Daoy (cell line): ENCODE measurements at places on chromosomes 13 and 19.
A peak's percentile ranks its signal among the peaks of the same experiment; 100 is the strongest.

DNA sequence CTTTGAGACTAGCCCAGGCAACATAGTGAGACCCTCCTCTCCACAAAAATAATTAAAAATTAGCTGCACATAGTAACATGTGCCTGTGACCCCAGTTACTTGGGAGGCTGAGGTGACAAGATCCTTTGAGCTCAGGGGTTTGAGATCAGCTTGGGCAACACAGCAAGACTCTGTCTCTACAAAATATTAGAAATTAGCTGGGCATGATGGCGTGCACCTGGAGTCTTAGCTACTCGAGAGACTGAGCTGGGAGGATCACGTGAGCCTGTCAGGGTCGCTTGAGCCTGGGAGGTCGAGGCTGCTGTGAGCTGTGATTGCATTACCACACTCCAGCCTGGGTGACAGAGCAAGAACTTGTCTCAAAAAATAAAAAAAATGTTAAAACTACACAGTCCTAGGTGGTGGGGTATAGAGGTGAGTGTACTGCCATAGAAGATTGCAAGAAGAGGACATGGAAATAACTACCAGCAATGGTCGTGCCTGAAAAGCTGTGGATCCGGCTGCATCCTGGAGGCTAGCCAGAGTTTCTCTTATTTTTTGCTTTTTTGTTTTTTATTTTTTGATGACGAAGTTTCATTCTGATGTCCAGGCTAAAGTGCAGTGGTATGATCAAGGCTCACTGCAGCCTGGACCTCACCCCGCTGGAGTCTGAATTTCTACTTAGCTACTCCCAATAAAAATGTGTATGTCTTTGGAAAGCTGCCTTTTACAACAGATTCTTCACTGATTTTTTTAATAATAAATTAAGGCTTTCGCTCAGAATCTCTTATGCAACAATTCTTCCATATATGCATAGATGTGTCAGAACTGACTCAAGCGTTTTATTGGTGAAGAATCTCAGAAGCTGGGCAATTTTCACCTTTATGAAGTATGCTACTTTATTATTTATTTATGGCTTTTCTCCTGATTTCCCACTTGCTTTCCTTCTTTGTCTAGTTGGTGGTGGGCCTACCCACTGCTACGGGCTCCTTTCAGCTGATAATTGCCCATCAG, 393.8 kb downstream of the TSHZ3 start:
- no peak for DNase-seq

GRCh38 chr19:4654437-4655361, 15.4 kb downstream of the TNFAIP8L1 start:
- DNase-seq: no peak

- no peak for DNase-seq
These were observed 275.8 kb upstream of the SOX1 start for GRCh38 chr13:111791131-111791530.

DNA sequence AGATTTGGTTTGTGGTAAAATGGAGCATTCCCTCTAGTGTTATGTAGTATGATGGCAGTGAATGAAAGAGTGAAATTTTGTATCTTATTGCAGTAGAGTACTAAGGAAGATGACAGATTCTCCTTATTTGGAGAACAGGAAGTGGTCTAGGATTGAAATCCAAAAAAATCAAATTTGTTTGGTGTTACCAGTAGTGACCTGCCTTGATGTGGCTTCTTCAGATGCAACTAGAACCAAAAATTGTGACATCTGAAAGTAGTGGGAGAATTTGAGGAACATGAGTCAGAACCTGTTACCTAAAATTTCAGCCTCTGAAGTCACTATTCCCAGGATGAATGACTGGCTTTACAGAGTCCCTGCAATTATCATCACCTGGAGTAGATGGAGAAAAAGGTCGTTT, 165.9 kb downstream of the KLF5 start:
- no peak for DNase-seq

DNA sequence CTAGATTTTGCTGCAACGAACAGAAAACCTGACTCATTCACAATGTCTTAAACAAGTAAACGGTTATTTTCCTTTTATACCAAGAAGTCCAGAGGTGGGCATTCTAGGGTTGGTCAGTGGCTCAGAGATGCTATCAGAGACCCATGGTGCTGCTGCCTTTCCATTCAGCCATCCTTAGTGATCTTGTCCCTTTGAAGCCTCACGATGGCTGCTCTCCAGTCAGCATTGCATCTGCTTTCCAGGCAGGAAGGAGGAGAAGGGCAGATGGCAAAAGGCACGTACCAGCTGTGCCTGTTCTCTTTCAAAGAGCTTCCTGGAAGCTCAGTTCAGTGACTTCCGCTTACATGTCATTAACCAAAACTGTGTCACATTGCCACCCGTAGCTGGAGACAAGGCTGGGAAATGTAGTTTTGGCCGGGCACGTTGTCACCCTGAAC, 30.1 kb downstream of the WDFY2 start:
- no peak for DNase-seq

GRCh38 chr13:77928909-77929308, 10.3 kb upstream of the EDNRB start:
- DNase-seq: no peak

DNA sequence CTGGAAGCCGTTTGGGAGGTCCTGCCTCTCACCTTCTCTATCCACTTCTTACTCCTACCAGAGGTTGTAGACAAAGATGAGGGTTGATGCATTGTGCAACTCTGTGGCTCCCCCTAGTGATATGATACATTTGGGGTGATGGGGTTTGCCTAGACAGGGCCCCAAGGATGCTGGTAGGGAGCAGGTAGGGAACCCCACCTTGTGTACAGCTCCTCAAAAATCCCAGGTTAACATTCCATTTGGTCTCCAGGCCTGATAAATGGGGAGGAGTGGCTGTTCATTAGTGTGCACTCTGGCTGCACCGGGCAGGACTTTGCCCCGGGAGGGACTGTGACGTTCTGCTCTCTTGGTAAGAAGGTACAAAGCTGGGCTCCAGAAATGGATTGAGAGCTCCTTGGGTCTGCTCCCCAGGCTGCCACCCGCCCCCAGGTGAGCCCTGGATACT, 19.2 kb downstream of the SIGLEC8 start:
- no peak for DNase-seq

GRCh38 chr19:50959731-50960500, 7.1 kb upstream of the KLK5 start:
- peak; percentile 61 for DNase-seq

DNA sequence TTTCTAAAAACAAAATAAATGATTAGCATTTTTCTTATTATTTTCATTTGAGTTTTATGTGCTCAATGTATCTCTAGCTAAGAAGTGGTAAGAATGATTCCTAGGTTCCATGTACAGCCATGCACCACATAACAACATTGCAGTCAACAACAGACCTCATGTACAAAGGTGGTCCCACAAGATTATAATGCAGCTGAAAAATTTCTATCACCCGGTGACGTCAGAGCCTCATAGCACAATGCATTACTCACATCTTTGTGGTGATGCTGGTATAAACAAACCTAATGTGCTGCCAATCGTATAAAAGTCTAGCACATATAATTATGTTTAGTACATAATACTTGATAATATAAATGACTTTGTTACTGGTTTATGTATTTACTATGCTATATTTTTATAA, 120.5 kb downstream of the SLC7A1 start:
- peak; percentile 46 for DNase-seq

DNA sequence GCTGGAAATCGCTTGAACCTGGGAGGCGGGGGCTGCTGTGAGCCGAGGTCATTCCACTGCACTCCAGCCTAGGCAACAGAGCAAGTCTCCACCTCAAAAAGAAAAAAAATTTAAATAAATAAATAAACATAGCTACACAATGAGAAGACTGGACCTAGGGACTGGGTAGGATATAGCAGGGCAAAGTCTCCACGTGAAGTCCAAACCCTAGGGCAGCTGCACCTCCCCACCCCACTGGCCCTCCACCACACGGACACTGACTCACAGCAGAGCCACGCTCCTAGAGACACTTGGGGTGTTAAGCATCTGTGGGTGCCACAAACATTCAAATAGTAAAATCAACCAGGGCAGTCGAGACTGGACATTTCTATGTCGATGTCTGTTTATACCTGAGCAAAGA, 7.1 kb downstream of the LATS2 start:
- no peak for DNase-seq

DNA sequence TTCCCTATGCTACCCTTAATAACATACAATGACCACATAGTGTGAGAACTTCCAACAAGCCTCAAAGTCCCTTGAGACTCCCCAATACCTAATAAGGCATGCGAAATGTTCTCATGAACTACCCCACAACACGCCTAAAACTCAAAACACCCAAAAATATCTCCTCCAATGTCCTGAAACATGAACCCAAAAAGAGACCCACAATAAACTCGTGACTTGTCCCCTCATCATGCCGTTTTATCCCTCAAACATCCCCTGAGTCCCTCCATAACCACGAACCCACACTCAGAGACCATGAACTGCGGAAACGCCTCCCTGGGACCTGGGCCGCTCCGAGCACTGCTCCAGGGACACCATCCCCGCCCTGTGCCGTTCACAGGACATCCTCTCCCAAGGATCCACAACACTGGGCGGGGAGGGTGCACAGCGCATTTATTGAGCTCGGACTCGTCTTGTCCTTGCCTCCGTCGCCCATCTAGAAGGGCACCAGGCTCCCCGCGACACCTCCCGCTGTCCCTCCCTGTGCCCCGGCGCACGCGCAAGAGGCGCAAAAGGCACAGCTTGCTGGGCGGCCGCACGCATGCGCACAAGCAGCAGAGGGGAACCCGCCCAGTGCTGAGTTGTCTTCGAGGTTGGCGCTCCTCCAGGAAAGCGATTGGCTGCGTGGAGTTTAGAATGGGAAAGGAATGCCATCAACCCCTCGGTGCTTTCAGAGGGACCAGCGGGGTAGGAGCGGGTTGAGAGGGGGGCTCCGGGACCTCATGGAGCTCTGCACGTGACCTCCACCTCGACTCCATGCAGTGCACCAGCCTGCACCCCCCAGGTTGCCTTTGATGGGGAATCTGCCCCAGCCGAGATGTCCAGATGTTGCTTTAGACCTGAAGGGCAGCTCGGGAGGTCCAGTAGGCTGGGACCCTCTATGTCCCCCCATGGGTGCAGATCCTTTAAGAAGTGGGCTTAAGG, 8.8 kb downstream of the FXYD3 start:
- DNase-seq: peak; percentile 96

DNA sequence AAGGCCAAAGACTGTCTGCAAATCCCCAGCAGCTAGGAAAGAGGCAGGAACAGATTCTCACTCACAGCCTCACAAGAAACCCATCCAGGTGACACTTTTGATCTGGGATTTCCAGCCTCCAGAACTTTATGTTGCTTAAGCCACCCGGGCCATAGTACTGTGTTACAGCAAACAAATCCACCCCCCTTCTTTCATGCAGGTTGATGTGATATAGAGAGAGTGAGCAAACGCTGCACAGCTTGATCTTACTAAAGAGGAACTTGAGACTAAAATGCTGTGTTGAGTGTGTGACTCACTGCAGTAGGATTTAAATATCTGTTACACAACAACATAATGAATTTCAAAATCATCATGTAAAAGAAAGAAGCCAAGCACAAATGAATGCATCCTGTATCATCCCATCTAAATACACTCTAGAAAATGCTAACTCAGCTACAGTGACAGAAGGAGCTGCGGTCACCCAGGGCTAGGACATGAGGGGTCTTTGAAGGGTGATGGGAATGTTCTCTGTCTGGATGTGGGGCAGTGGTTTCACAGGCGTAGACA, 32.2 kb downstream of the RCBTB2 start:
- no peak for DNase-seq

- peak; percentile 38 for DNase-seq
These were observed 222.6 kb upstream of the MAB21L1 start for GRCh38 chr13:35698911-35699576.

GRCh38 chr13:44843403-44843802, 145.9 kb downstream of the NUFIP1 start:
- peak; percentile 19 for DNase-seq

DNA sequence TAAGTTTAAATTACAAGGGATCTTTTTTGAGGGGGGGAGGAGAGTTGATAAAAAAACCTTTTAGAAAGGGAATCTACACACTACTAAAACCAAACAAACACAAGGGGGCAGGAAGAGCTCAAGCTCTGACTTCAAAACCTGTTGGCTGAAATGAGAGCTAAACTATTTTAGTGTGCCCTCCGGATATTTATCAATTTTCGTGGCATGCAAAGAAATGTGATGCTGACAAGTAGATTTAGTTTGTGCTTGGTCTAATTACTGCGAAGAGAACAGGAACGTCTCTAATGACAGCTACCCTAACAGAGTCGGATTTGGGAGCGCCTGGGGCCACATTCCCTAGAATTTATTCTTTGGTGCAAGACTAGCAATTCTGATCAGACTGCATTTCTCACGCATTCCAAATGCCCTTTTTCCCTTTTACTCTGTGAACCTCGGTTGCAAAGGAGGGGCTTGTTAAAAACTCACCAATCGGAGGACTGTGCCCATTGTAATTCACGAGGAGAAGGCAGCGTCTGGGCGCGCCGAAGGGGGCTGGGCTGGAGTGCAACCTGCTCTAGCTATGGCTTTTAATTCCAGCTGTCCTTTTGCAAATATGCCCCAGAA, 802 bp upstream of the FREM2 start:
- no peak for DNase-seq

GRCh38 chr19:13611596-13611995, 105.3 kb upstream of the CACNA1A start:
- no peak for DNase-seq

DNA sequence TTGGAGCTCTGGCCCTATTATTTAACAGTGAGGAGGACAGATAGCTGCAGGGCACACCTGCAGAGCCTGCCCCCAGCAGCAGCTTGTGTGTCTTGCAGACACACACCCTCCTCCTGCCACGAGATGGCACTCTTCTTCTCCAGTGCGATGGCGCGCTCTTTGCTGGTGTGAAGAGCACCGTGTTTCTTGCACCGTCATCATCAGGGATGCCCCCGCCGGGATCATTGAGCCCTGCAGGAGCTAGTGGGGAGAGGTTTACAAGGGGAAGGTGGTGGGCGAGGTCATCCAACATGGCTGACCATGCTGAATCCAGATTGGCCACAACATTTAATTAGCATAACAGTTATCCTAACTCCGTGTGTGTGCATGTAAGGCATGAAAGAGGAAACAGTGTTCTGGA, 105.6 kb downstream of the RAB20 start:
- DNase-seq: peak; percentile 75

- no peak for DNase-seq
These were observed 393.8 kb downstream of the PCDH20 start for GRCh38 chr13:61021838-61022237.

DNA sequence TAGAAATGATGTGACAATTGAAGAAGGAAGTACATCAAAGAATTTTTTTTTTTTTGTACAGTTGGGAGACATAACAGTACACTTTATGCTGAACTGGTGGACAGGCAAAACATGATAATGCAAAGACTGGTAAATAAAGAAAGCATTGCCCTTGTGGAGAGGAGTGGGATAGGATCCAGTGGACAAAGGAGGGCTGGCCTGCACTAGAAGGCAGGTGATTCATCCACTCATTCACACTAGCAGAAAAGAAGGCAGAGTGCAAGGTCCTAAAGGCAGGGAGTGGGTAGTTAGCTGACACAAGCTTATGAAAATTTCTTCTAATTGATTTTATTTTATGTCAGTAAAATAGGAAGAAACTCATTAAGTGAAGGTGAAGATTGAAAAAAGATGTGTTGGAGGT, 17.6 kb upstream of the NALCN start:
- DNase-seq: no peak

- no peak for DNase-seq
These were observed 5.1 kb upstream of the CALM3 start for GRCh38 chr19:46596008-46596407.
